ENCODE measurements at places on chromosomes 16 and 17.

DNA sequence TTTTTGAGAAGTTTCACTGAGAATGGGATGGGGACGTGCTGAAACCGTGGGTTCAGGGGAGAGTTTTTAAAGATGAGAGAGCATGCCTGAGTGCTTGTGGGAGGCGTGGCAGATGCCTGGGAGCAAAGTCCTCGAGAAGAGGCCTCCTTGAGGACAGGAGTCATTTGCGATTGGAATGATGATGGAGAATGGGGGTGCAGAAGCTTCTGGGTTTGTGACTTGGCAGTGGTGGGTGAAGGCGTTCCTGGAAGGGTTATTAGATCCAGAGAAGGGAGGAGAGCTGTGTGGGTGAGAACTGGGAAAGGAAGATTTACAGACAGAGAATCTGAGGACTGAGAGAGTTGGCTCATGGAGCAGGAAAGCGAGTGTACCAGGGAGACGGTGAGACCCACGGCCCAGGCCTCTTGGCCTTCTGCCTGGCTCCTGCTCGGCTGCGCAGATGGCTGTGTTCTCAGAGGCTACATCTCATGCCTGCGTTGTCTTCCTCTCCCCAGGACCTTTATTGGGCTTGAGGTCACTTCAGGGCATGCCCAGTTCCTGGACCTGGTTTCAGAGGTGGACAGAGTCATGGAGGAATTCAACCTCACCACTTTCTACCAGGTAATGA, 8.6 kb upstream of the MMP15 start:
- DNase-seq, result no peak

DNA sequence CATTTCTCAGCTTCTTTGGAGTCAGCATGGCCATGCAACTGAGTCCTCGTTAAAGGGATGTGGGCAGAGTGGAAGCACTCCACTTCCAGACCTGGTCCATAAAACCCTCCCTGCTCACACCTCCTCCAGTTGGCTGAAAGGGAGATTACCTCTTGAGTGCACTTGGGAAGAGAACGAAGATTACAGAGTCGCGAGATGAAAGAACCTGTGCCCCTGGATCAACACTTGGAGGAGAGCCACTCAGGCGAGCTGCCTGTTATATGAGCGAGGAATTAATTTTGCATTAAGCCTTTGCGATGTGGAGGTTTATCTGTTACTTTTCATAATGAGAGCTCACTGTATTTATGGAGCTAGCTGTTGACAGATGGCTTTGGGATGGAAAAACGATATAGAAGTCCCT, 147.9 kb downstream of the MAF start:
- DNase-seq, result no peak

- DNase-seq, result no peak
These were observed 315.4 kb downstream of the MAP2K6 start for GRCh38 chr17:69729944-69730343.

GRCh38 chr17:27764589-27764988, 35.7 kb downstream of the NOS2 start:
- no peak for DNase-seq

DNA sequence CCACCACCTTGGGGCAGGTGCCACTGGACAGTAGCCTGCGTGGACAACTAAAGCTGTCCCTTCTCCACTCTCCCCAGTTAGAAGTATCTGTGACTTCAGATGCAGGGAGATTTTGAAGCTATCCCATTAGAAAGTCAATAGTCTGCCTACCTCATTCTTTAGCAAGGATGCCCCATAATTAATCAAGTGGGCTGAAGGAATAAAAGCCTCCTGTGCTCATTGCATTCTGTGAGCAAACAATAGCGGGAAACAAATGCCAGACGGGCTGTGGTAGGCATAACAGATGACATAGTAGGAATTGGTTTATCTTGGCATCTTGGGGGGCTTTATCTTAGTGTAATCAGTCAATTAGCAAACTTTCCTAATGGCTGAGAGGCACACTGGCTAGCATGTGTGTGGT, 96.7 kb upstream of the HSBP1 start:
- no peak for DNase-seq

- no peak for DNase-seq
These were observed 4.0 kb upstream of the SCRN2 start for GRCh38 chr17:47844814-47845715.

- DNase-seq, result peak; percentile 70
These were observed 22.6 kb downstream of the GJD3 start for GRCh38 chr17:40341808-40342503.

DNA sequence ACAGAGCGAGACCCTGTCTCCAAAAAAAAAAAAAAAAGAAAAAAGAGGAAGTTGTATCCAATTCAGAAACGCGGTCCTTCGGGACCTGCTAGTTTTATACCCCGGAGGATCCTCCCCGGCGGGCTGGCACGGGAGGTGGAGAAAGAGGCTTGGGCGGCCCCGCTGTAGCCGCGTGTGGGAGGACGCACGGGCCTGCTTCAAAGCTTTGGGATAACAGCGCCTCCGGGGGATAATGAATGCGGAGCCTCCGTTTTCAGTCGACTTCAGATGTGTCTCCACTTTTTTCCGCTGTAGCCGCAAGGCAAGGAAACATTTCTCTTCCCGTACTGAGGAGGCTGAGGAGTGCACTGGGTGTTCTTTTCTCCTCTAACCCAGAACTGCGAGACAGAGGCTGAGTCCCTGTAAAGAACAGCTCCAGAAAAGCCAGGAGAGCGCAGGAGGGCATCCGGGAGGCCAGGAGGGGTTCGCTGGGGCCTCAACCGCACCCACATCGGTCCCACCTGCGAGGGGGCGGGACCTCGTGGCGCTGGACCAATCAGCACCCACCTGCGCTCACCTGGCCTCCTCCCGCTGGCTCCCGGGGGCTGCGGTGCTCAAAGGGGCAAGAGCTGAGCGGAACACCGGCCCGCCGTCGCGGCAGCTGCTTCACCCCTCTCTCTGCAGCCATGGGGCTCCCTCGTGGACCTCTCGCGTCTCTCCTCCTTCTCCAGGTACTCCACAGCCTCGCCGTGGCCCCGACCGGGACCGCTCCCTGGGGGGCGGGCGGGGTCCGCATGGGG, at the start of gene CDH3:
CDH3 (plus strand) TSS at position 596 of the 779 bp plus-strand sequence; CDS start at position 666, 70 bp downstream.
- DNase-seq, result no peak

GRCh38 chr17:48992444-48992843, 4.7 kb upstream of the IGF2BP1 start:
- DNase-seq, result no peak

GRCh38 chr16:73071131-73071940, 23.4 kb upstream of the ZFHX3 start:
- no peak for DNase-seq

DNA sequence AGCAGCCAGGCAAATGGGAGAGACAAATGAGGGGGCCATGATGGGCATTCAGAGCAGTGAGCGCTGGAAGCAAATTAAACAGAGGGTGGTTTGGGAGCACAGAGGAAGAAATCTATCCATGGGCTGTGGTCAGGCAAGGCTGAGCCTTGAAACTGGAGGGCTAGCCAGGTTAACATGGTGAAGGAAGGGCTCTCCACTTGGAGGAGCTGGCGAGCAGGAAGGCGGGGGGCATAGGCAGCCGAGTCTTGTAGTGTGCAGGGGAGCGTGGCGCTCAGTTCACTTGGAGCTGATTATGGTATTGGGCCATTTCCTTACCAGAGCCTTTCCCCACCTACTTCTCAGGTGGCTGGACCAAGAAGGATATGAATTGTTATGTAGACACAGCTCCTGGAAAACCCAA, 189.7 kb downstream of the SNX29 start:
- no peak for DNase-seq

DNA sequence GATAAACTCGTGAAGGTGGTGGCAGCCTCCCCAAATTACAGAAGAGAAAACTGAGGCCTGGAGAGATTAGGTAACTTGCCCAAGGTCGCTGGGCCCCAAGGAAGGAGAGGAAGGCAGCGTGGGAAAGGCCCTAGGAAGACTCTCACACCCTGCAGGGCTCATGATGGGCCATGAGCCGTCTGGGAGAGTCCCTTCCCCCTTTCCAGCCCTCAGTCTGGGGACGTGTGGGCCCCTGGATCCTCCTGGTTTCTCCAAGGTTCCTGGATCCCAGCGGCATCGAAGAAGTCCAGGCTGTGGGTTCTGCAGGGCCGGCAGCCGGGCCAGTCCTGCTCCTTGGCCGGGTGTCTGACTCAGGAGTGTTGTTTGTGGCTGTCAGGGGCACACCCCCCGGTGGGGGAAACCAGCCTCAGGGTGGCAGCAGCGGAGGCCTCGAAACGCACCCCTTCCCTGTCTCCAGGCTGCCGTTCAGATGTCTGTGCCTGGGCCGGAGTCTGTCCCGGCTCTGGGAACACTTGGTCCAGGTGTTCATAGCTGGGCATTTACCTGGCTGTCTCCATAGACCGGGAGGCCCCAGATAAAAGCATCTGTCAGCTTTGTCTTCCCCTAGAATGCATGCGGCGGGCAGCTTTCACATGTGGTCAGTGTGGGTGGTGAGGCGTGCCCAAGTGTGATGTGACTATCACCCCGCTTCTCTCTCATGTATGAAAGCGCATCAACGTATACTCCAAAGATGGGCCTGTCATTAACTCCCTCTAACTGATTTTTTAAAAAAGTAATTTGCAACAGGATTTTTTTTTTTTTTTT, 3.7 kb upstream of the RAP1GAP2 start:
- no peak for DNase-seq

DNA sequence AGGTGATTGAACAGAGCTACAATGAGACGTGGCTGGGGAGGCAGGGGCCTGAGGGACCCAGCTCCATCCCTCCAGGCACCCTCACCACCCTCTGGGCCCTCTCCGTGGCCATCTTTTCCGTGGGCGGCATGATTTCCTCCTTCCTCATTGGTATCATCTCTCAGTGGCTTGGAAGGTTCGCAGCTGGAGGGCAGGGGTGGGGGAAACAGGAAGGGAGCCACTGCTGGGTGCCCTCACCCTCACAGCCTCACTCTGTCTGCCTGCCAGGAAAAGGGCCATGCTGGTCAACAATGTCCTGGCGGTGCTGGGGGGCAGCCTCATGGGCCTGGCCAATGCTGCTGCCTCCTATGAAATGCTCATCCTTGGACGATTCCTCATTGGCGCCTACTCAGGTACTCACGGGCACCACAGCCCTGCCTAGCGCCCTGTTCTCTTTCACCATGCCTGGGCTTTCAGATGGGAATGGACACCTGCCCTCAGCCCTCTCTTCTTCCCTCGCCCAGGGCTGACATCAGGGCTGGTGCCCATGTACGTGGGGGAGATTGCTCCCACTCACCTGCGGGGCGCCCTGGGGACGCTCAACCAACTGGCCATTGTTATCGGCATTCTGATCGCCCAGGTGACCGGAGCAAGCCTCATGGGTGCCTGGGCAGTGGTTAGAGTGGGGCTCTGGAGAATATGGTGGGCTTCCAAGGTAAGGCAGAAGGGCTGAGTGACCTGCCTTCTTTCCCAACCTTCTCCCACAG, 2.1 kb downstream of the SLC2A4 start:
- no peak for DNase-seq

Data from SW 1271 (cell line).